ENCODE measurements at places on chromosomes 16 and 17.

DNA sequence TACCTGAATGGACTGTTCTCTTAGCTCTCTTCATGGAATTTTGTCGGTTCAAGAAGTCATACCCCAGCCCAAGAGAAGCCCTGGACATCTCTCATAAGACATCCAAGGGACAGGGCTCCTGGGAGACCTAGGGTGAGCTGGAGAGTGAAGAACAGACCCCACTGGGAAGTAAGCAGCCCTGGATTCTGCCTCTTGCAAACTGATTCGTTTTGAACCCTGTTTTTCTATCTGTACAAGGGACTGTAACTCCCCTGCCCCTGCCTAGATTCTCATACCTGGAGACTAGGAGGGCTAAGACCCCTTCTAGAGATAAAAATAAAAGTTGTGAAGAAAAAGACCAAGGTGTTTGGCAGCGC lies 449 bp downstream of the CCL3L1 start:
- no peak for DNase-seq

- DNase-seq: peak; percentile 21
Measured at GRCh38 chr17:333626-334396, 18.8 kb downstream of the RPH3AL start.

DNA sequence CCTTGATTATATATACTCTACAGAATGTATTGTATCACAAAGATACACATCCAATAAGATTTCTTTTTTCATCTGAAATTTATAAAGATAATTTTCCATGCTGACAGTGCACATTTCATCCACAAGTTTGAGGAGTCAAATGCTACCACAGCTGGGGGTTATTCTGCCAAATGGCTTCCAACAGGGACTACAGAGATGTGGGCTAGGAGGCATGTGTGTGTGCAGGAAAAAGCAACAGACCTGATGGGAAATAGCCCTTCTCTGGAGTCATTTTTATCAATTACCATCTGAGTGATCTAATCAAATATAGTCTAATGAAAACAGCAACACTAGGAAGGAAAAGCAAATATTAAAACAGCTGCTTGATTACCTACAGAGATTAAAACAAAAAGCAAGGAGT lies 290.5 kb downstream of the CEP112 start:
- DNase-seq: no peak

DNA sequence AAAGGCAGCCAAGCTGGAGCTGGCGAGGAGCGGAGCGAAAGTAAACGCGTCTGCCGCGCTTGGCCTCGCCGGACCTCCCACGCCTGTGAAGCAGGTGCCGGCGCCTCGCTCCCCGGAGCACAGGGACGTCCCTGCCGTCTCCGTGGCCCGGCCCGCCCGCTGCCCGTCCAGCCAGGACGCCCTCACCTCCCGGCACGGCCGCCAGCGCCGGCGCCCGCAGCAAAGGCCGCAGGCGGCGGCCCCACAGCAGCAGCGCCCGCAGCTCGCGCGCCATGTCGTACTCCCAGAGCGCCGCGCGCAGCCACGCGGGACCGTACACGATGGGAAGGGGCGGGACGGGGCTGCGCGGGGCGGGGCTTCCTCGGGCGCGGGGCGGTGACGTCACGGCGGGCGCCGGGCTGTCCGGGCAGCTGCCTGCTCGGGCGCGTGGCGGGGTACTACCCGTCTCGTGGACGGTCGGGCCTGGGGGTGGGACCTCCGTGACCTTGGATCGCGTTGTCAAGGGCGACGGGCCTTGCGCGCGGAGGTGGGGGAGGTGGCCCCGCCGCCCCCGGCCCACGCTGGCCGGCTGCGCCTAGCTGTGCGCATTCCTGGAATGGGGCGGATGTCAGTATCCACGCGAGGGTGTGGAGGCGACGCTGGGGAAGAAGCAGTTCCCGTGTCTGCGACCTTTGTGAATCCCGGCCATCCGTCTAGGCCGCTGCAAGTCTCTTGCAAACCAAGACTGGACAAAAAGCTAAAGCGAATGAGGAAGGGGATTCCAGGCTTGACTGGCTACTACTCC lies at the start of gene TRAP1:
Gene TRAP1 (minus strand): TSS at position 290 of the 784 bp plus-strand sequence. CDS start 16 bp downstream, at position 274.
- DNase-seq: peak; percentile 72

GRCh38 chr16:31397096-31397660 lies 4.0 kb downstream of the ITGAD start:
- no peak for DNase-seq

- no peak for DNase-seq
Measured at GRCh38 chr17:55540414-55541091, 29.3 kb upstream of the SMIM36 start.

DNA sequence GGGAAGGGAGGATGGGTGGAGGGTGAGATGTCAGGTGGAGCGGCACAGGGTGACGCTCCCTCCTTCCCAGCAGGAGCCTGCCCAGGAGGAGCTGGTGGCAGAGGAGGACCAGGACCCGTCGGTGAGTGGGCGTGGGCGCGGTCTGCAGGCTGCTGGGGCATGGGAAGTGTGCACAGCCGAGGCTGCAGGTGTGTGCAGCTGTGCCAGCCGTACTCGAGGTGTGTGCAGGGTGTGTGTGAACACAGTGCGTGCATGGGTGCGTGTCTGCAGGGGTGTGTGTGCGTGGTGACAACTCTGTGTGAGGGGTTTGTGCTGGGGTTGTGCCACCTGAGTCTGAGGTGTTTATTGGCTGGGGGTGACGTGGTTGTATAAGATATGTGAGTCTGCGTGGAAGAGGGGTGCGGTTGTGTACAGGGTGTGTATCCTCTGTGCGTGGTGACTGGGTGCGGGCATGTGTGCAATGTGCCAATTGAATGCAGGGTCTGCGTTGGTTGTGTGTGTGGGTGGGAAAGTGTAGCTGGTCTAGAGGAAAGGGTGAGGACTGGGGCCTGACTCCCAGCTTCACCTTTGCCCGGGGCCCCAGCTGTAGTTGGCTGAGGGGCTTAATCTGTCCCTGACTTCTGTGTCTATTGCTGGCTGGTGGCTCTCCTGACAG lies 670 bp downstream of the TNFSF12 start:
- peak; percentile 58 for DNase-seq

DNA sequence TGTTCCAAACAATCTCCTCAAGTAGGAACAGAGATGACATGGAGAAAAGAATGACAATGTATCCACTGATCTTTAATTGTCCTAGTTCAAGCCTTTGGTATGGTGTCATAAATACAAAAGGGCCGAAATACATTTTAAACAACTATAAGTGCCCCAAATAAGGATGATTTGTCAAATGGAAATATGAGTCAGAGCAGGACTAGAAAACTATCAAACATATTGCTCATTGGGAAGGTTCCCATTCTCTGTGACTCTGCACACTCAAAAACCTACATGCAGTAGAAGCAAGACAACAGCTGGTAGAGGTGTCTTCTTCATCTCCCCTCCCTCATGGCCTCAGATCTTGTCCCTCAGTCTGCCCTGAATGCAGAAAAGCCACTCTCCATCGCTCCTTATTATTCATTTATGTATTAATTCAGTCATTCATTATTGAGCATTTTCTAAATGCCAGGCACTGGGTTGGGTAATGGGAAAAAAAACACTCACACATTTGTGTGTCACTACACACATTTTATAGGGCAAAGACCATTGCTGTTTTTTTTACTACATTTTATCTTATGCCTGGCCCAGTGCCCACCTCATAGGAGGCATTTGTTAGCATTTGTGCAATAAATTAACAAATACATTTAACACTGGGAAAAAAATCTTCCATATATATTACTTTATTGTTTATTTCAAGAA lies 10.1 kb downstream of the CA10 start:
- no peak for DNase-seq

- no peak for DNase-seq
Measured at GRCh38 chr17:50182783-50183420, 17.1 kb downstream of the SGCA start.

DNA sequence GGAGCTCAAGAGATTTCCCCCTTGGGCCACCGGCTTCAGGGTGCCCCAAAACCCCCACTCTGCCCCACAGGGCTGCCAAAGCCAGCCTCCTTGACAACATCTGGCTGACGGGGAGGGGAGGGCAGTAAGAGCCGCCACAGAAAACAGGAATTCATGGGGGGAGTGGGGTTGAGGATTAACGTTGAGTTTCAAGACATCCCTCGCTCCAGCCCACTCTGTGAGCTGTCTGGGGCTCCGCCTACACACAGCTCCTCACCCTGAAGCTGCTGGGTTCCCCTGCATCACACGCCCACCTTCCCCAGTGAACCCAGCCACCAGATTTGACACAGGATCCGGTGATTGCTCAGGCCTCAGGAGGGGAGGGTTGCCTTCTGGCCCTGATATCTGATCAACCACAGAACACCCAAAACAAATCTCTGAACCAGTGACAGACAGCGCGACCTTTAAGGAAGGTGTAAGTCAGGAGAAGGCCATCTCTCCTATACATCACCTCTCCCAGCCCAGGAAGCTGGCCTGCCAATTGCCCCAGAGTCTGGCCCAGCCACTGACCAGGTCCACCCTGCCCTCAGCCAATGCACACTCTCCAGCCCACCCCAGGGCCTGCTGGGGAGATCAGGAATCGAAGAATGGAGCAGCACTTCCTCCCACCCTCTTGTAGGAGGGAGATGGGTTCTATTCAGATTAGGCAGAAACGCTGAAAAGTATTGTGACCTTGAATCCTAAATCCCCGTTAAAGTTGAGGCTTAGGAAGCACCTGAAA lies 132.1 kb downstream of the CLEC16A start:
- DNase-seq: no peak

DNA sequence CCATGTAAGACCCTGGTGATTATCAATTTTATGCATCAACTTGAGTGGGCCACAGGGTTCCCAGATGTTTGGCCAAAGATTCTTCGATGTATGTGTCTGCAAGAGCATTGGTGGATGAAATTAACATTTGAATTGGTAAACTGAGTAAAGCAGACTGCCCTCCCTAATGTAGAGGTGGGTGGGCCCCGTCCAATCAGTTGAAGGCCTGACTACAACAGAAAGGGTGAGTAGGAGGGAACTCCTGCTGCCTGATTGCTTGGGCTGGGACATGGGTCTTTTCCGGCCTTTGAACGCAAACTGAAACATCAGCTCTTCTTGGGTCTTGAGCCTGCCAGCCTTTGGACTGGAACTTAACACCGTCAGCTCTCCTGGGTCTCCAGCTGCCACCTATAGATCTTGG lies 90.6 kb downstream of the BMERB1 start:
- DNase-seq: no peak

DNA sequence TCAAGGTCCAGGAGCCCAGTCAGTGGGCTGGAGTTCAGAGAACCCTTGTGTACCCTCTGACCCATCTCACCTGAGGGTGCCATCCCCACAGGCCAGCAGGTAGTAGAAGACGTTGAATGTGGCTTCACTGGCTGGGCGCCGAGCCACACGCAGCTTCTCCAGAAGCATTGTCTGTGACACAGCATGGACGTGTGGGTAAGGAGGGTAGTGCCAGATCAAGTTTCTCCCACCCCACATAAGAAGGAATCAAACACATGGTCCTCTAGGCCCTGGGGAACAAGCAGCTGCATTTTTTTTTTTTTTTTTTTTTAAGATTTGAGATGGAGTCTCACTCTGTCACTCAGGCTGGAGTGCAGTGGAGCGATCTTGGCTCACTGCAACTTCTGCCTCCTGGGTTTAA lies 60.9 kb downstream of the MYO18A start:
- no peak for DNase-seq

- no peak for DNase-seq
Measured at GRCh38 chr16:28555561-28555960, 1.8 kb downstream of the SGF29 start.

DNA sequence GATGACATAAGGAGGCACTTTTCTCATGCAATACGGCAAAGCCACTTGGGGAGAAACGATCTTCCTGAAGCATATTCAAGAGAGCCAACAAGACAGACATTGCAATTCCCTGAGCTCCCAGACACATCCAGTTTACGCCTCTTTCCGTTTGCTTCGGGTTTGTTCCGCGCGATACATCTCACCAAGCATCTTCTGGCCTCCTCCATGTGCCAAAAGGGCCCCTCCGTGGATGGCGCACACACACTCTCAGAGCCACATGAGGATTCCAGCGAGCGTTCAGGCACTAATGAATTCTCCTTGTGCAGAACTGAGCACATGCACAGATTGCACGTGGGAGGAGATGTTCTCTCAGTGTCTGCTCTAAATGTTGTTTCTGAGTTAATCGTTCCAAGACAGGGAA lies 146.7 kb upstream of the SHISA6 start:
- DNase-seq: no peak

DNA sequence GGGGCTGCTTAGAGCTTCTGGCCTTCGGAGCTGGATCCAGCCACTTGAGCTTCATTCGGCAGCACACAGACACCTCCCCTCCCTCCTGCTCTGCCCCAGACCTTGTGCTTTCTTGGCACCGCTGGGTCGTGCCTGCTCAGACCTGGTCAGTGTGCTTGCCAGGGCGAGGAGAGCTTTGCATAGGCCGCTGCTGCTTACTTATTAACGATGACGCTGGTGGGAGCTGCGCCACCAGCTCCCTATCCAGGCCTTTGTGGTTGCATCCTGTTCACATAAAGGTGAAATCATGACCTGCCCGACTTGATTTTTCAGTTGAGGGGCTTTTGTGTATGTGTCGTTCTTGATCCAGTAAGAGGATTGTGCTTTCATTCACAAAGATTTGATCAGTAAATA lies 101.1 kb downstream of the MSI2 start:
- DNase-seq: peak; percentile 10

- DNase-seq: no peak
Measured at GRCh38 chr17:39186481-39187002, 10.9 kb downstream of the CACNB1 start.

- no peak for DNase-seq
Measured at GRCh38 chr17:4501295-4501949, 2.7 kb downstream of the SPNS2 start.

GRCh38 chr16:88731699-88732098 lies 25.4 kb downstream of the CTU2 start:
- DNase-seq: no peak

GRCh38 chr17:80782536-80783427 lies 208.9 kb upstream of the CHMP6 start:
- no peak for DNase-seq

DNA sequence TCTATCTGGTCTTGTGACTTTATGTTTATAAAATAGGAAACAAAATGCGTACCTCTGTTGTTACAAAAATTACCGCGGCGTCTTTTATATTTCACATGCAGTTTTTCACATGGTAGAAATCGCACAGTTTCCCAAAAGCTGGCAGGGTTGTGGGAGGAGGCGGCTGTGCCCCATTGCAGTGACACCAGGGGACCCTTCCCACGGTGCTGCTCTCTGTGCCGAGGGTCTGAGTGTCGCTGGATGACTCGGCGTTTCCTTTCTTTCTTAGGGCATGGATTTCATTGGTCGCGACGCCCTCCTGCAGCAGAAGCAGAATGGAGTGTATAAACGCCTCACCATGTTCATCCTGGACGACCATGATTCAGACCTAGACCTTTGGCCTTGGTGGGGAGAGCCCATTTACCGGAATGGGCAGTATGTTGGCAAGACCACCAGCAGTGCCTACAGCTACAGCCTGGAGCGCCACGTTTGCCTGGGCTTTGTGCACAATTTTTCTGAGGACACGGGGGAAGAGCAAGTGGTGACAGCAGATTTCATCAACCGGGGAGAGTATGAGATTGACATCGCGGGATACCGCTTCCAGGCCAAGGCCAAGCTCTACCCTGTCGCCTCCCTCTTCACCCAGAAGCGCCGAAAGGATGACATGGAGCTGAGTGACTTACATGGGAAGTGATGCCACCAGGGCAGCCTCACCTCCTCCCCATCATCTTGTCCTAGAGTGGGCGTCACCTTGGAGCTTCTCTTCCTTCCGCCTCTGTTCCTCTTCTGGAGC lies 17.2 kb upstream of the CLEC18C start:
- no peak for DNase-seq

All from hypothalamus (tissue), 51 donors.